ENCODE measurements at places on chromosomes 12 and 14.

DNA sequence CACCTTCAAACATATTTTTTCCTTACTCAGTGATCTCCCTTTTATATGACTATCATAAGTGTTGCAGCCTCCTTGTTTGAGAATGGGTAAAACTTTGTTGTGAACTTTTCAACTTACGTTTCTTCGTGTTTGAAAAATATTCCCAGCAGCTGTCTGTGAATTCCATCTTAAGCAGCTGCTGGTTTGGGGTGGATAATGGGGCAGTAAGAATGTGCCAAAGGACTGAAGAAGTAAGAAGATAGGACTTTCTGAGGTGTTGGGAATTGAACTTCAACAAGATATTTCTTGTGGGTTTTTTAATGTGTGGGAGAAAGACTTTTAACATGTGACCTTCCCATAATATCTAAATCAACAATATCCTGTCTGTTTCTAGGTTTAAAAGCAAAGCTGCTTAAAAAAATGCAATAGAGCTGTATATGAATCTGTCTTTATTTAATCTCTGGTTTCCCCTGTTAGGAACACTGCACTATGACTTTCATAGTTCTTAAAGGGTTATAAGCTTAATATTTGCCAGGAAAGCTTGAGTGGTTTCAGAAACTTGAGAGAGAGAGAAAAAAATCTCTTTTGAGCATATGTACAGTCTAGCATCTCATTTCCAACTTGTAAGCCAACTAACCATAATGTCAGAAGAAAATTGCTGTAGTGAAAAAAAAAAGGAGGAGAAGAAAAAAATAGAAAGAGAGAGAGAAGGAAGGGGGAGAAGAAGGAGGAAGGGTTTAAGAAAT, 1659.2 kb upstream of the FLRT2 start:
- DNase-seq = no peak

DNA sequence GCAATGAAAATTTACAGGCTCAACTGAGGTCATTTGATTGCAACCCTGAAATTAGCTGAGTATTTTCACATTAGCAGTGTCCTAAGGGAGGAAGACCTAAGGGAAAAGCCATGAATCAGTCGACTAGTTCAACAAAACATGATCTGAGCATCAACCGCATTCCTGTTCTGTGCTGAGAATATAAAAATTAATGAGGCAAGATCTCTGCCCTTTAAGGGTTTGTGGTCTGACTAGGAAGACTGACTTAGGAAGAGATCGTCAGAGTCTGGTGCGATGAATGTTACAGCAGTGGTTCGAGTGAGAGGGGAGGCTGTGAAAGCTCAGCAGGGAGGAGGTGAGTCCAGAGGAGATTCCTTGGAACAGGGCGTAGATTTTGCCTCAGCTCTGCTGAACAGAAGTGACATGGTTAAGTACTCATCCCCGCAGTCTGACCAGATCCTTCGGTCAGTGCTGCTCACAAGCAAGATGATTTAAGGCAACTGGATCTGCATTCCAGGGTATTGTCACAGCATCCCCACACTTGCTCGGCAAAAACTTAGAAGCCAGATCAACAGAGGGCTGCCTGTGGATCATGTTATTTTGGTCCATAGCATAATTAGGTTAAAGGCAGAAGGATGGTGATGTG, 49.6 kb downstream of the BMAL2 start:
- no peak for DNase-seq

- no peak for DNase-seq
Measured at GRCh38 chr12:118332511-118332910, 40.2 kb downstream of the TAOK3 start.

DNA sequence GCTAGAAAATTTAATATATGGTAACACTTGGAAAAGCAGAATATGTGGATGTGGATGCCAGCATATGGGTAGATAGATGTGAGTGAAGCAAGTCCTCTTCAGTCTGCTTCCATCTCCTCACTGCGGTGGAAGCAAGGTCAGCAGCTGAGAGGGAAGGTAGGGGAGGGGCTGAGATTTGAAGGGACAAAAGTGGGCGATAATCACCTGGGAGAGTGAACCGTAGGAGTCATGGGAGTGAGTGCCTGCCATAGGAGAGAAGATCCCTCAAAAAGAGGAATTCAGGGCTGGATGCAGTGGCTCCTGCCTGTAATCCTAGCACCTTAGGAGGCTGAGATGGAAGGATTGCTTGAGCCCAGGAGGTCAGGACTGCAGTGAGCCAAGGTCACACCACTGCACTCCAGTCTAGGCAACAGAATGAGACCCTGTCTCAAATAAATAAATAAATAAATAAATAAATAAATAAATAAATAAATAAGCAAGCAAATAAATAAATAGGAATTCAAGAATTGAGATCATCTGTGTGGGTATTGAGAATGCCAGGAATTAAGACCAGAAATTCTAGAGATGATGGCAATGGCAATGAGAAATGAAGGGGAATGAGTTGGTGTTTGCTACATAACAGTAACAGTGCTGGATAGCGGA, 123.4 kb downstream of the BICD1 start:
- no peak for DNase-seq

- DNase-seq = no peak
Measured at GRCh38 chr14:52846591-52846990, 55.2 kb upstream of the GNPNAT1 start.

DNA sequence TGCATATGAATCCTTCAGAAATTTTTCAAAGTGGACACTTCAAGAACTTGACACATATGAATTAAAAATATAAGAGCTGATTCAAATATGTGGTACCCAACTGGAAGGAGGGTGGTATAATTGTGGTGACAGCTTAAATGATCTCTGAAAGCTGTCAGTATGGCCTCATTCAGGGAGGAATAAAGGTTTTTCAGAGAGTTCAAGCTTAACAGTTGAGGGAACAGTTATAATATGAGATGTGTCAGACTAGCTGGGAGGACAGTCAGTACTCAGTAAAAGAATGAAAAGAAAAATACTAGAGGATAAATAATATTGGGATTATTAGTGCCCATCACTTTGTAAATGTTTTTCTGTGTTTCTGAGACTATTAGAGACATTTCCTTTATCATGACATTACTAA, 277.5 kb downstream of the RASSF9 start:
- DNase-seq = no peak

DNA sequence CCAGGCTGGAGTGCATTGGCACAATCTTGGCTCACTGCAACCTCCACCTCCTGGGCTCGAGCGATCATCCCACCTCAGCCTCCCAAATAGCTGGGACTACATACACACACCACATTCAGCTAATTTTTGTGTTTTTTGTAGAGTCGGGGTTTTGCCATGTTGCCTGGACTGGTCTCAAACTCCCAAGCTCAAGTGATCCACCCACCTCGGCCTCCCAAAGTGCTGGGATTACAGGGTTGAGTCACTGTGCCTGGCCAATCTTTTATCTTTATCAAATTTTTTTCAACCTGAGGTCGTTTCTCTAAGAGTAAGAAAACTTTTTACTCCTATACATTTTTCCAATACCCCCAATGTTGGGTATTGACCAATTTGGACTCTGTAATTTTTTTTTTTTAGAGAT, 40.0 kb upstream of the NAP1L1 start:
- DNase-seq = no peak

DNA sequence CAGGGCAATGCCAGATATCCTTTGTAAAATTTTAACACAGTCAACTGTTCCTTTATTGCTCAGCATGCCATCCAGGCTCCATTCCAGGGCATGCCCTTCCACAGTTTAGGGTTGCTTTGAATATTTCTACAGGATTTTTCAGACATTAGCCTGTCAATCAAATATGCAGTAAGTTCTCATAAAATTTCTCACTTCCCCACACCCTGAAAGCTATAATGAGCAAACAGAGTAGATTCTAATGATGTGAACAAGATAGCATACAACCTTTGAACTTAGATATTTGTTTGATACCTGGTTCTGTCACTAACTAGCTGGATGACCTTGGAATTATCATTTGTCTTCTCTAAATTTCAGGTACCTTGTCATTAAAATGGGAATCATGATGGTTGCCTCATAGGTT, 251.2 kb downstream of the SYT1 start:
- no peak for DNase-seq

DNA sequence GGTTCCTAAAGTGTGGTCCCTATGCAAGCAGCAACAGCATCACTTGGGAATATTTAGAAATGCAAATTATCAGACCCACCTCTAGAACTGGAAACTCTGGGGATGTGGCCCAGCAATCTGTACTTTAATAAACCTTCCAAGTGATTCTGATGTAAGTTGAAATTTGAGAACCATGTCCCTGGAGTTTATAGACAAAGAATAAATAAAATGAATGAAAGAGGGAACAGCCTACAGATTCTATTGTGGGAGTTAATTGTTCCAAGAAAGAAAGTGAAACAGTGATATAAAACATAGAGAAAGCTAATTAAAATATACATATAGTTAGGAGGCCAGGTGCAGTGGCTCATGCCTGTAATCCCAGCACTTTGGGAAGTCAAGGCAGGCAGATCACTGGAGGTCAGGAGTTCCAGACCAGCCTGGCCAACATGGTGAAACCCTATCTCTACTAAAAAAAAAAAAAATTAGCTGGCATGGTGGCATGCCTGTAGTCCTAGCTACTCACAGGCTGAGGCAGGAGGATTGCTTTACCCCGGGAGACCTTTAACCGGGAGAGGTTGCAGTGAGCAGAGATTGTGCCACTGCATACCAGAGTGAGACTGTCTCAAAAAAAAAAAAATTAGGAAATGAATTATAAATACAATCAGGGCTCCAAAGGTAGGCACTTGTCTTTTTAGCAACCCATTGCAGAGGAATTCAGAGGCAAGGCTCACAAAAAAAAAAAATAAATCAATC, 507.5 kb downstream of the NAV3 start:
- DNase-seq = no peak

DNA sequence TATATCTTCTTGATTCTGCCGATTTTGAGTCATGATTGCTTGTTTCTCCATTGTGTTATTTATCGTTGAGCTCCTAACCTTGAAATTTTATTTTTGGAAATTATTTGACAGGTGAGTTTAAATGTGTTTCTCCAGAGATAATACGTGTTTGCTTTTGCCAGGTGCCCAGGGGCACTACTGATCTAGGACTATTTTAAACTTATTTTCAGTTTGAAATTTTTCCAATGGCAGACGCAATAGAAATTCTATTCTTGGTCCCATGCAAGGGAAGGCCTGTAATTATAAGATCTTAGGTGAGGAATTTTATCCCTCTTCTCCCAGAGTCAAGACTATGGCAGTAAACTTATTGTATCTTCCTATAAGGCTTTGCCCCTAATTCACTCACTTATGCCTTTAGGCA, 252.8 kb downstream of the AEBP2 start:
- DNase-seq = no peak

DNA sequence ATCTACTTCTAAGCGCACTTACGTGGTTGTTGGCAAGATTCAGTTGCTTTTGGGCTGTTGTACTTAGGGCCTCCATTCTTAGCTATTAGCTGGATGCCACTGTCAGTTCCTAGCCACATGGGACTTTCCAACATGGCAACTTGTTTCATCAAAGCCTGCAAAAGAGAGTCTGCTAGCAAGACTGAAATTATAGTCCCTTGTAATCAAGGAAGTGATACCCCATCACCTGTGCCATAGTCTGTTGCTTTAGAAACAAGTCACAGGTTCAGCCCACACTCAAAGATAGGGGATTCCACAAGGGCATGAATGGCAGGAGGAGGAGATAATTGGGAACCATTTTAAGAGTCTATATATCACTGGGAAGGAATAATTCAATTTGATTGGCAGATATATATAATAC, 27.1 kb upstream of the SLC17A8 start:
- DNase-seq = no peak

DNA sequence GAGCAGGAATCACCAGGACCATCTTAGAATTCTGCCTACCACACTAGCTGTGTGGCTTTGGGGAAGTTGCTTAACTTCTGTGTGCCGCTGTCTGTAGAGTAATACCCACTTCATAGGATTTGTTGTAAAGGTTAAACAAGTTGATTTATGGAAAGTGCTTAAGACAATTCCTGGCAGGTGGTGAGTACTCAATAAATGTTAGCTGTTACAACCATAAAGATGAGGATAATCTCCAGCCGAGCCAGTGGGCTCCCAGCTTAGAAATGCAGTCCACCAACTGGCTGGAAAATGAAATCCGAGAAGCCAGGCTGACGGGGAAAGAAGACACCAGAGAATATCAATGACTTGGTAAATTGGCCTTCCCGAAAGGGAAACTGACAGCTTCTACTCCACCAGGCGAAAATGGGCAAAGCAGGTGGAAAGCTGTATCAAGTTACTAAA, 173.5 kb downstream of the CHST11 start:
- no peak for DNase-seq

- no peak for DNase-seq
Measured at GRCh38 chr14:75049731-75050201, 1.5 kb downstream of the MLH3 start.

Measured in mesenteric fat pad (tissue), 1 donor.